ENCODE measurements at places on chromosomes 11 and 22.

GRCh38 chr22:47449508-47450270, 687.2 kb downstream of the TBC1D22A start:
- no peak for DNase-seq

DNA sequence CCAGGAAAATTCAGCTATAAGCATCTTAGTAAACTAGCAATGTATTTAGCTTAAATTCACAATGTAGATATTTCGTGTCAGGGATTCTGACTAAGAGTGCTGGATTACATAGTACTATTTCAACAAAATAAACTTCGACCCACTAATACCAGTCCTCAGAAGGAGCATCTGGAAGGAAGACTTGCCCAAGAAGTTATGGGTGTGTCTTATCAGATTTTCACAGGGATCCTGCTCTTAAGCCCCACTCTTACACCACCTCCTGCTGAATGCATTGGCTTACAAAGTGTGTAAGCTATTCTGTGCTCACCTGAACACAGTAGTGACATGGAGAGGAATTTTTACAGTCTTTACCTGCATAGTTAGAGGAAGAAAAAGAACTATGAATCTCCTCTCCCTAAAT, 35.4 kb upstream of the ANO5 start:
- no peak for DNase-seq

- no peak for DNase-seq
These were observed 187.4 kb upstream of the MTMR2 start for GRCh38 chr11:96111308-96111707.

DNA sequence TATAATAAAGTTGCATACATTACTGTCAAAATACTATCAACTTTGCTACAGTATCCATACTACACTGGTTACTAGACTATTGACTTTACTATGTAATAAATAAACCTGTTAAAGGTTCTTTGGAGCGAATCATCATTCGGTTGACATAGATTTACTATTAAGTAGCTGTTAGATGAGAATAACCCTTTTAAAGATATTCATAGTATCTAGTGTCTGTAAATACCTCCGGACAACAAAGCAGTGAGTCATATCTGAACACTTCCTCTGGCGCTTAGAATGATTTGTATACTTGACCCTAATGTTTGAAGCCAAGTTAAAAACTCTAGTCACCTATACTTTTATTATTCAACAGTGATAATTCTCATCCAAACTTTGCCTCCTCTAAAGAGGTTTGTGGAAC, 84.7 kb downstream of the MSANTD4 start:
- no peak for DNase-seq

DNA sequence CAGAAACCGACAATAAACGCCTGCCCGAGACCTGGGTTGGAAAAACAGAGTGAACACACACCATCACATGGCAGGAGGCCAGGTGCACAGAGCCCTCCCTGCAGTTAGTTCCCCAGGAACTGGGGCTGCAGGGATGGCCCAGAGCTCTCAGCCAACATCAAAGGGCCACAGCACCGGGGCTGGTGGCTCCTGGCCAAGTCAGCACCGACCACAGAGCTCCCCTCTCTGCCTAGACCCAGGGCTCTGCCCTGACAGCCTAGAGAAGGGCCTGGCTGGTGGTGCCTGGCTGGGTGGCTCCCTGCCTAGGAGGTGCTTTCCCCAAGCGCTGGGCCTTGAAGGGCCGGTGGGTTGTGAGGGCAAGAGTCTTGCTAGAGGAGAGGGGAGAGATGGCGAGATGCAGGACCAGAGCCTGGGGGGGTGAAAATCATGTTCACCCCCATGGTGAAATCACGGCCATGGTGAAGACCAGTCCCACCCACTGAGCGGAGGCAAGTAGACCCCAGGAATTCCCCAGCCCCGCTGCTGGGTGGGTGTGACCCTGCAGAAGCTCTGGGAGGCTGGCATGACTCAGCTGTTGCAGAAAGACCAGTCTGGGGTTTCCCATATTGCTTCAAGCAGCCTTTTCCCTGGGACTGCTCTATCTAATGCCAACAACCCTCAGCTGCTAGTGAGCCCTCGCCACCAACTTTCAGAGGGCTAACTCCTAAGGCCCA, 7.2 kb upstream of the BID start:
- DNase-seq: no peak

GRCh38 chr11:121669422-121669821, 216.7 kb upstream of the SORL1-AS1 start:
- DNase-seq: no peak

DNA sequence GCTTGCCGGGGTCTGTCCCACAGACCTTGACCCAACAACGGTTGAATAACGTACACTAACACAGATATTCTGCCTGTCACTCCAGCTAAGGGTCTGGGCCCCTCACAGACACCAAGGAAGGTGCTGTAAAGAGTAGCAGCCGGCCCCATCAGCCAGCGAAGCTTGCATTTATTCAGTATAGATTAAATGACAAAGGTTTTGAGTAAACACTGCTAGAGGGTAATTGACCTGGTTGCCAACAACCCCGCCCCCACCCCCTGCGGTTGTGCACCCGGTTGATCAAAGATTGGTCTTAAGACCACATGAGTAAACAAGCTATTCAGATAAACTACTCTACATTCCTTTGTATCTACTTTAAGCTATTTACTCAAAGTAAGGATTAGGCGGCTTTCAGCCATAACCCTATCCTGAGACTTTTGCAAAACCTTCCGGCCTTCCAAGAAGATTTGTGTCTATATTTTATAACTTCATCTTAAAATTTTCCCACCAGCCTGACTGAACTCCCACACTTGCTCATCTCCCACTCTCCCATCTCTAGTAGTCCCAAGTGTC, 4.8 kb upstream of the CKAP5 start:
- no peak for DNase-seq
